NCI-H510A (cell line): ENCODE measurements at places on chromosomes 4 and X.

DNA sequence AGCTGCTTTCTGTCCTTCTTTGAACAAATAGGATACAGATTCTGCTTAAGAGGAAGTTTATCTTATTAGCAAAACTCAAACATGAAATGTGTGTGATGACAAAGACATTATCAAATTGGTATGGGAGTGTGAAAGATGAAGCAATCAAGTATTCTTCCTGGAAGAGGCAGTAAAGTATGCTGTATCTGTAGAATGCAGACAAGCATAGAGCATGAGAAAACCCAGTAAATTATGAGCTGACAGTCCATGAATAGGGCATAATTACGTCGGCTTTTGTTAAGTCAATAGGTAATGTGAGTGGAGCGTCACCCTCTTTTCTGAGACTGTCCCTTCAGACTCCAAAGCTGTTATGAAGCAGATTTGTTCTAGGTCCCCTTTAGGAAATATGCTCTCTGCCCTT, 458.6 kb upstream of the NWD2 start:
- no peak for DNase-seq

- DNase-seq: no peak
Observed at GRCh38 chrX:148316446-148316845, 184.0 kb upstream of the AFF2 start.

DNA sequence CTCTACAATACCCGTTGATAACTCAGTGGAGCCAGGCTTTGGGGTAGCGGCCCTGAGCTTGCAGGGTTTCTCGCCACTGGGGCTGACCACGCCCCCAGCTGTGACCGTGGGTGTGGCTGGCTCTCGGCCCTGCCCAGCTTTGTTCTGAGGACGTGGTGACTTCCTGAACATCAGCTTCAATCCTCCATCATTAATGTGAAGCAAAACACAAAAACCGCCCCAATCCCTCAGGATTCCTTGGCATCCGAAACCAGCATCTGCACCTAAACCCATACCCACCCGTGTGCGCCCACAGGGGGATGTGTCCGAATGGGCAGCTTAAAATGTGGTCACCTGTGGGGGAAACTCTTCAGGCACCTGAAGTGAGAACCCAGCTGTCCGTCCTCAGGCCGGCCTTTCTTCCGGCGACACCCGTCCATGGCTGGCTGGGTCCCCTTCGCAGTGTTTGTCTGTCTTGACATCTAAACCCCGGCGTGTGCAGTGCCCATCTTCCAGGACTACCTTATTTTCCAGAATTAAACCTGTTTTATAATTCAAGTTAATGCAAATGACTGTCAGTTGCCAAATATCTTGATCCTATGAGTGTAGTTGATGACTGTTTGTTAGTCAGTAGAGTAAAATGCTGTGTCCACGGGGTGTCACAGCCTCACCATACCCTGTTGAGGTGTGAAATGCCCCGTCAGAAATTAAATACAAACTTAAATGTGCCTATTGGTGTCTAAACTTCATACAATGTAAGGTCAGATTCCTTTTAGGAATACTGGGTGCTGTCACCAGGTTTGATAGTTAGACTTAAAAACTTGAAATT, 27.3 kb downstream of the NELFA start:
- no peak for DNase-seq

DNA sequence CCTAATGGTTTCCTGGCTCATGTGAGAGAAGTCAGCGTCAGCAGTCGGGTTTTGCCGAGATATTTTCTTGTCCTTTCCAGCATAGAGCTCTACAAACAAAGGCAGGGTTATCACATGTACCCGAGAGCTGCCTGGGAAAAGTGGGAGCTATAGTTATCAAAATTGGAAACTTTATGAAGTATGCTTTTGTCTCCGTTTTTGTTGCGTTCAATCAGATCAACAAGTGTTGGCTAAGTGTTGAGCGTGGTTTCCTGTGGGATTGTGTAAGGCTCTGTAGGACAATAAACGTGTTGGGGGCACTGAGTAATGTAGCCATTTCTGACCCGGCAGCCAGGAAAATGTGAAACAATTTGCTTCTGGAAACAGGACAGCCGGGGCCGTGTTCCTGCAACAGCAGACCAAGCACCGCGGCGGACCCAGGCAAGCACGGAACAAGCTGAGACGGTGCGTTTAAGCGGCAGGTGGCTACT, at the start of gene BMX:
TSS of gene BMX (plus strand) at position 311 of the 470 bp plus-strand sequence. CDS start 7,547 bp downstream, outside the sequence.
- no peak for DNase-seq

- no peak for DNase-seq
Observed at GRCh38 chrX:153435845-153436244, 10.0 kb downstream of the TREX2 start.
